EH (cell line): ENCODE measurements at places on chromosomes 7 and 10.

GRCh38 chr10:78319841-78320240 is 286.2 kb downstream of the RPS24 start:
- DNase-seq: no peak

DNA sequence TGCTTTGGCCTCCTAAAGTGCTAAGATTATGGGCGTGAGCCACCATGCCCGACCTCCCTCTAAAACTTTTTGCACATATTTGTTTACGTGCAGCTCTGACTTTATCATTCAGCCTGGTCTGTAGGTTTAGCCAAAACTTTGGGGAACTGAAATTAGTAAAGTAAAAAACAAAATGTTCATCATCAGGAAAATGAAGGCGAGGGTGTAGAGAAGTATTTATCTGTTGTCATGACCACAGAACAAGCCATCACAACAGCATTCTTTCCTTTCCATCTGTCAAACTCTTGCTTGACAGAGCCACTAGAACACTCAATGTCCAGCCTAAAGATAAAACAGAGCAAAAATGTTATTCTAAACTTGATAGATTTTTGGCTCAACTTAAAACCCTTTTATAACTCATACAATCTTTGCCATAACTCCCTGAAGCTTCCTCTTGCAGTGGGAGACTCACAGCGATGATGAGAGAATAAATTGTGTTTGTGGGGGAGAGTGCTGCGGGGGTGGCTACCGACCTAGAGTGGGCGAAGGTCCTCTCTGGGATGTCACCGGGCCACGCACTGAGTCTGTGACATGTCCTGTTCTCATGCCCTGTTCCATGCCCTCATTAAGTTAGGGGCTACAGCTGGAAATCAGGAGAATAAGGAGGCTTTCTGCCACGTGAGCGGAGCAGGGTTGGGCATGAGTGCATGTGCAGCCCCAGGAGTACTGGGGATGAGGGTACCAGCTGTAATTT is 58.6 kb upstream of the MKRN1 start:
- no peak for DNase-seq

DNA sequence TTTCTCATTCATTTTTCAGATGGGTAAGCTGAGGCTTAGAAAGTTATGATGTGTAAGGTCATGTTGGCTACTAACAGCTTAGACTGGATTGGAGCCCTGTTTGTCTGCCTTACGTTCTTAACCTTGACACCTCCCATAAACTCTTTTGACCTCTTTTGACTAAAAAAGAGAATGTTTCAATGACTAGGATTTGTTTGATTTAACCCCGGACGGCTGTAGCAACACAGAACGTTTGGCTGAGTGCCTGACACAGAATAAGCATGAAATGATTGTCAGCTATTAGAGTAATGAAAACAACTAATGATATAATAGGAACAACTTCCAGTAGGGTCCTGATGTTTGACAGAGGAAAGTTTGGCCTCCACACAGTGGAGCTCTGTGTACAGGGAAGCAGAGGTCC is 83.3 kb upstream of the PDZD8 start:
- no peak for DNase-seq

- no peak for DNase-seq
Measured at GRCh38 chr7:9226500-9226899, 793.1 kb downstream of the NXPH1 start.

DNA sequence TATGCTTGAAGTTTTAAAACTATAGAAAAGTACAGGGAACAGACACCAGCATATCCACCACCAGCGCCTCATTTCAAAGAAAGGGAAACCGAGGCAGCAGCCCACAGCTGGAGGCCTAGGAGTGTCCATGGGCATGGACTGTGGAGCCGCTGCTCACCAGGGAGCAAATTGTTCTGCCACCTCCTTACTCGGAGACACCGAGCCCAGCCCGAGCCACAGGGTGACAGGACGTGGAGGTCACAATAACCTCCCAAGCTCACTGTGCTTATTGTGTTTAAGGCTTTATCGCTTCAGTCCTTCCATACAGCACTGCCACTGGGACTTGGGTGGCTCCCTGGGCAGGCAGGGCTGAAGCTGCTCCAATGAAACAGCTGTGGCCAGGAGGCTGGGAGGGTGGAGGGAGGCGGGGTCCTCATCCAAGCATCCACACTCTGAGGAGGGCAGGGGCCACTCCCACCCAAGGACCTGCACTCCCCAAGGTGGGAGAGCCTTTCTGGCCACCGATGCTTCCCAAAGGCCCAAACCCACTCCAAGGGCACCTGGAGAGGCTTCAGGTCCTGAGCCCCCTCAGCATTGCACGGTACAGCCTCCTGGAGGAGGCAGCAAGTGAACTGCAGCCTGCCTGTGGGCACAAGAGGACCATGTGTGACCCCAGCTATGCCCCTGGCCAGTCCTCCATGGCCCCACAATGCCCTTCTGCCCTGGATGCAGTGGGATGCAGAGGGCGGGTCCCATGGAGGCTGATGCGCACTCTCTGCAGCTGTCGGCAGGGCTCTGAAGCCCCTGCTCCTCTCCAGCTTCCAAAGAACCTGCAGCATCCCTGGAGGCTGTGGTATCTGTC is 38.7 kb upstream of the RET start:
- DNase-seq: no peak

- peak; percentile 99 for DNase-seq
Measured at GRCh38 chr7:139680676-139681462, 96.9 kb downstream of the HIPK2 start.

GRCh38 chr10:2777666-2778355 is 289.5 kb upstream of the PFKP start:
- no peak for DNase-seq

GRCh38 chr7:1742555-1743303 is 72.7 kb downstream of the ELFN1 start:
- peak; percentile 13 for DNase-seq

DNA sequence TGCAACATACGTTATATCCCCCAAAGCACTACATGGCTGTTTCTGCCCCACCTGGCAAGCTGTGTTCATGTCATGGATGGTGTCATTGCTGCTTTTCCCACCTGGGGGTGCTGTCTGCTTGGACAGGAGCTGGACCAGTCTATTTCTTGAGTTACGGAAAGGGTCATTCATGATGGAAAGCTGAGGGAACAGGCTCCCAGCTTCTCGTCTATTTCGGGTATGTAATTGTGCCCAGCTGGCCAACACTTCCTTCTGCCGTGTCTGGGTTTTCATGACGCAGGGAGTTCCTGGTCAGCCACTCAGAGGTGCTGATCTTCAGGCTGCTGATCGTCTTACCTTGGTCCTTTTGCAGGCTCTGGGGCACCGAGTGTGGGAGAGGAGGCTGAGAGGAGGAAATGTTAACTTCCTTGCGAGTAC is 8.6 kb downstream of the BTBD16 start:
- DNase-seq: peak; percentile 47

DNA sequence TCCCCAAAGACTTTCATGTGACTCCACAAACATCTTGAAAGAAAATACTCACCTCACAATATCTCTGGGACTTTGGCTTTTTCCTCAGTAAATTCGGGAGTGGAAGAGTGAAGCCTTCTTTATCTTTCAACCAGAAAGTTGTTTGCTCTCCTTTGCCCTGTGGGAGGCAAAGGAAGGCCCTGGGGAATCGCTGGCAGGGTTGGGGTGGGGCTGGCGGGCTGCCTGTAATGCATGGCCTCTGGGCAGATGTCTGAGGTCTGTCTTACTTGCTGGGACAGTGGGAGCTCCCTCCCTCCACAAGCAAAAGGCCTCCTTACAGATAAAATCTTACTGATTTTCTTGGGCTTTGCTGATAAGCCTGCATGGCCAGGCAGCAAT is 24.9 kb downstream of the TECTB start:
- DNase-seq: no peak

- DNase-seq: peak; percentile 18
Measured at GRCh38 chr7:106151459-106152312, 39.6 kb upstream of the SYPL1 start.

GRCh38 chr10:129057856-129058663 is 409.0 kb upstream of the MGMT start:
- DNase-seq: no peak
